ENCODE measurements at places on chromosomes 1 and 21. TPM values are rescaled to one million over a fixed set of nuclear protein-coding genes. Genes with fewer than 3 reads are reported as not detected.

HRNR gene
- polyA plus RNA-seq: 0.13 TPM

- no peak for DNase-seq
Observed at GRCh38 chr1:110133436-110133835, 16.9 kb upstream of the SLC6A17 start.

PROK1 gene
- 0.96 TPM for polyA plus RNA-seq

- DNase-seq: no peak
Observed at GRCh38 chr1:209648931-209649776, 3.1 kb downstream of the LAMB3 start.

All from left renal pelvis (tissue), 4 donors.